Renal pelvis (tissue), 12 donors: ENCODE measurements at places on chromosomes 5 and 9.
A peak's percentile ranks its signal among the peaks of the same experiment; 100 is the strongest.

DNA sequence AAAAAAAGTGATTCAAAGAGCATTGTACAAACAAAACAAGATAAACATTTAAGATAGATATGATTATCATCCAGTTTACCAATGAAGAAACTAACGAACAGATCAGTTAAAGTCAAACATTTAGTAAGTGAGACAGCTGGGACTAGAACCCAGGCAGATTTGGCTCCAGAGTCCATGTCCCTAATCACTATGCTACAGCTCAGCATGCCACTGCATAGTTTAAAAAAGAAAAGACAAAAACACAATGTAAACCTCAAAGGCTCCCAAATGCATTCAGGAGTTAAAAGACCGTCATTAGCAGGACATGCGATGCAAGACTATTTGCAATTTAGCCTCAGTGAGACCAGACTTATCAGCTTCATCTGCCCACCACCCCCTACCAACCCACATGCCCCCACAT, 36.8 kb downstream of the DENND1A start:
- no peak for DNase-seq

GRCh38 chr5:58094031-58094430, 365.9 kb downstream of the PLK2 start:
- no peak for DNase-seq

- no peak for DNase-seq
Observed at GRCh38 chr5:9398227-9398626, 147.6 kb downstream of the SEMA5A start.

GRCh38 chr5:169904059-169904458, 76.2 kb downstream of the INSYN2B start:
- no peak for DNase-seq

DNA sequence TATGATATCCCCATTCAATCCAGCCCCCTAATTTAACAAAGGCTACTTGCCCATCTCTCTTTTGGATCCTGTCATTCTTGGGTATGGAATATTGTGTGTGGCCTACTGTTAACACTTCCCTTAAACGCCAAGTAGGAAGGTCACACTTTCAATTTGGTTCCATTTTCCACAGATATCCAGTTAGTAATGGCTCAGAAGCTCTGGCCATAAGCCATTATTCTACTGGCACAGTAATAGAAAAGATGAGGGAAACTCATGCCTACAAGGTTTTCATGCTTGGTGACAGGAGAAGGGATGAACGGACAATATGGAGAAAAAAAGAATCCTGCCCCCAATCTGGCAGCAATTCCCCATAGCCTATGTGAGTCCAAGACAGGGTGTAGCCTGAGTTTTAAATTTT, 227.6 kb downstream of the CRB2 start:
- no peak for DNase-seq

DNA sequence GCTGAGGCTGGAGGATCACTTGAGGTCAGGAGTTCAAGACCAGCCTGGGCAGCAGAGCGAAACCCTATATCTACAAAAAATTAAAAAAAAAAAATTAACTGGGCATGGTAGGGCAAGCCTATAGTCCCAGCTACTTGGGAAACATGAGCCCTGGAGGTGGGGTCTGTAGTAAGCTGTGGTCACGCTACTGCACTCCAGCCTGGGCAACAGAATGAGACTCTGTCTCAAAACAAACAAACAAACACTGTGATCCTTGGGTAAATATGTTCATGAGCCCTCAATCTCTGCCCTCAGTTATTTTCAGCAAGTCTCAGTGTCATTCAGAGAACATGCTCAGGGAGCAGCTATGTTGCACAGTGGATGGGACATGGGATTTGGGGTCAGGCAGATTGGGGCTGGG, 76.2 kb downstream of the PTTG1 start:
- DNase-seq = peak; percentile 21

- DNase-seq = peak; percentile 43
Observed at GRCh38 chr9:112059145-112059965, 115.7 kb downstream of the SUSD1 start.
